ENCODE measurements at places on chromosomes 6 and 20.
A peak's percentile ranks its signal among the peaks of the same experiment; 100 is the strongest.

GRCh38 chr6:22451962-22452361, 117.4 kb upstream of the HDGFL1 start:
- DNase-seq, result no peak

- DNase-seq, result no peak
Measured at GRCh38 chr6:146574211-146574610, 24.6 kb upstream of the ADGB start.

DNA sequence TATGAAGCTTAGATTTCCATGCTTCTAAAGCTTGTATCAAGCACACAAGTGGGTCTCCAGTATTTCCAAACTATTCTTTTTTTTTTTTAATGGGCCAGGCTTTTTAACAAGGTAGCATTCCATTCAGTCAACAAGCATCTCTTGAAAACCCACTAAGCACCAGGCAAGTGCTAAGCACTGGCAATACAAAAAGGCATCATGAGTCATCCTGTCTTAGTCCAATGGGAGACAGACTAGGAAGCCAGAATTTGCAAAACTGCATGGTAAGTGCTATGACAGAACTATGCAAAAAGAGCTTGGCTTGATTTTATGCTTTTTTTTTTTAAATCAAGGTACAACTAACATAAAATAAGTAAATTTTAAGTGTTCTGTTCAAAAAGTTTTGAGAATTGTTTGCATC, 109.3 kb upstream of the DST start:
- no peak for DNase-seq

DNA sequence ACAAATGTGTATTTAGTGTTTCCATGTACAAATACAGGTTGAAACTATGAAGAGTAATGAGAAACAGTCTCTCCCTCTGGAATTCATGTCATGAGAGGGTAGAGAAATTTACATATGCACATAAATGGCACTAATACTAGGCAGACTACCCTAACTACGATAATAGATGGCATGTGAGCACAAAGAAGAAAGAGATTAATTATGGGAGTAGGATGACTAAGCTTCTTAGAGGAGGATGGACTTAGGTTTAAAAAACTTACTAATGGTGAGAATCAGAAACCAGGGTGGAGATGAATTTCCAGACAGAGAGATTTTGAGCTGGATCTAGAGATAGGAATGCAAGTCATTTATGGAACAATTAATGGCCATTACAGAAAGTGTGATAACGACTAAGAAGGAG, 225.3 kb upstream of the HTR1E start:
- DNase-seq, result no peak

- no peak for DNase-seq
Measured at GRCh38 chr6:89221971-89222711, 5.0 kb upstream of the GABRR1 start.

DNA sequence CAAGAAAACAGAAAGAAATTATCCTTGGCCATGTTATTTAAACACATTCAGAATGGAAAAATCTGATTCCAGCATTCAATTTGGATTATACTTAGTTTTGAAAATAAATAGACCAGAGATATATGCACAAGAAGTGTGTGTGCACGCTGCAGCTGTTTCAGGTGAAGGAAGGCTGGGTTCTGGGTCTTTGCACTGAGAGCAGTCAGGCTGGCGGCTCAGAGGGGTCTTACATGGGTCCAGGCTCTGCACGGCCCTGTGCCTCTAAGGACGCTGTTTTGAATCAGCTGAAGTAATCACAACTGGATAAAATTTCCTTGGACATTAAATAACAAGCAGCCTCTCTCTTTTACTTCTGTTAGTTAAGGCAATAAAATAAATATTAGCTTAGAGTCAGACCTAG, 31.8 kb downstream of the GCLC start:
- DNase-seq, result no peak

DNA sequence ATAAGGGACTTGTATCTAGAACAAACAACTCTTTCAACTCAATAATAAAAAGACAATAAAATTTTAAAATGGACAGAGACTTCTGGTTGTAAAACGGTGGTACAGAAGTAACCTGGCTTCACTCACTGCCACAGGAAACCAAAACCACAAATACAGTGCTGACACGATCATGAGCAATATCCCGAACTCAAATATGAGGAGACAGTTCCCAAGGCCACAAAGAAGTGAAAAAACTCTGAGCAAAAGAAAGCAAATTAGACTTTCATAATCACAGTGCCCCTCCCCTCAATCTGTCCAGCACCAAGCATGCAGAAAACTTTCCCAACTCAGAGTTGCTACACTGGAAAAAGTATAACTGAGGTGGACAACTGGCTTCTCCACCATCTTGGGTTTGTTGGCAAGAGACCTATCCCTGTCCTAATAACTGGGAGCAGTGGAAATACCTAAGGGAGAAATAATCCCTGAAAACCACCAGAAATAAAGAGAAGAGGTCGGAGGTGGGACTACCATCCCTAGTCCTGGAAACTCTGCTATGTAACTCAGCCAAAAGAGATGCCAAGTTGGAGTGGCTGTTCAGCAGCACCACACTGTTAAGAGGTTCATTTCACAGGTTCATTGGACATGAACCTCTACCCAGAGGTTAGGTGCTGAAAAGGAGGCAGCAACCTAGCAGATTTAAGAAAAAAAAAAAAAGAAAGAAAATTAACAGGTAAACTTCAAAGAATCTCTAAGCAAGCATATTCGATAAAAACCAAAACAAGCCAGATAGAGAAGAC, 55.5 kb downstream of the REV3L start:
- DNase-seq, result no peak

DNA sequence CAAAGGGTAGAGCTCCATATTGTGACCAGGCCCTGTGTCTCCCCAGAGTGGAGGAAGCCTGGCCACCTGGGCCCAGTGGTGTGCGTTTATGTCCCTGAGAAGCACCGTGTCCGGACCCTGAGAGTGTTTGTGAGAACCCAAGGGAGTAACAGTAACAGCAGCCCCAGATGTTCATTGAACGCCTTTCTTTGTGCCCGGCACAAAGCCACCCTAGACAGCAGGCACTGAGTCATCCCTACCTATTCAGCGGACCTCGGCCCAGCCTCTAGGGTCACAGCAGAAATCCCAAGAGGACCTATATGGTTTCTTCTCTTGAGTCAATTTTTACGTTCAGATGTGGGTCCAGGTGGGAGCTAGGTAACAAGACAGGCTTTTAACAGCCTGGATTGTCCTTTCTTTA, 24.5 kb downstream of the BCAS4 start:
- DNase-seq, result no peak

DNA sequence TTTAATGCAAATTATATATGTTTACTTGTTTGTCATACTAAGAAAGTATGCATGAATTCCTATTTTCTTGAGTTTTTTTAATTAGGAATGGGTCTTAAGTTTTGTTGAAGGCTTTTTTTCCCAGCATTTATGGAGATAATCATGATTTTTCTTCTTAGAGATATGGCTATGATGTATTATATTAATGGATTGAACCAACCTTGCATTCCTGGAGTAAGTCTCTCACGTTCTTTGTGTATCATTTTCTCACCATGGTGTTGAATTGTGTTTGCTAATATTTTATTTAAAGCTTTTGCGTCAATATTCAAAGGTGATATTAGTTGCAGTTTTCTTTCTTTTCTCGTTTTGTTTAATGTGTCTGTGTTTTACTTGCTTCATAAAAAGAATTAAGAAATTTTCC, 48.4 kb upstream of the SLC35D3 start:
- DNase-seq, result no peak

DNA sequence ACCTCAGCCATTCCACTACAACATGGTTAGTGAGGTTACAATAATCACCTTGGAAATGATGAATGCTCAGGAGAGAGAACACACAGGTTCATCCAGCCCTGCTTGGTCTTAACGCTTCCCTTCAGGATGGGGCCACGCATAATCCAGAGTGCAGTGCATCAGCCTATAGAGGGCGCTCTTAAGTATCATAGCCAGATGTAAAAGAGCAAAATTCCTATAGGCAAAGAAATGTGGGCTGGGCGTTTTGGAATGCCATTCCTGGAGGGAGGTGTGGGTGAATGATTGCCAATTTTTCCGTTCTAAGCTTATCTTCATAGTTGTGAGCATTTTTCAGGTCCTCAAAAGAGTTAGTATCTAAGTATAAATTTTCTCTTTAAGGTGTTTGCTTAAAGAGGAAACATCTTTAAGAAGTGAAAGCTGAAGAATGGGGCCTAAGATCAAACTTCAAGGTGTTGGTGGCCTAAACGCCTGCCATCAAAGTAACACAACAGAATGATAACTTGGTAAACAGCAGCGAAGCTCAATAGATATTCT, 1.8 kb downstream of the RIPOR2 start:
- peak; percentile 32 for DNase-seq

DNA sequence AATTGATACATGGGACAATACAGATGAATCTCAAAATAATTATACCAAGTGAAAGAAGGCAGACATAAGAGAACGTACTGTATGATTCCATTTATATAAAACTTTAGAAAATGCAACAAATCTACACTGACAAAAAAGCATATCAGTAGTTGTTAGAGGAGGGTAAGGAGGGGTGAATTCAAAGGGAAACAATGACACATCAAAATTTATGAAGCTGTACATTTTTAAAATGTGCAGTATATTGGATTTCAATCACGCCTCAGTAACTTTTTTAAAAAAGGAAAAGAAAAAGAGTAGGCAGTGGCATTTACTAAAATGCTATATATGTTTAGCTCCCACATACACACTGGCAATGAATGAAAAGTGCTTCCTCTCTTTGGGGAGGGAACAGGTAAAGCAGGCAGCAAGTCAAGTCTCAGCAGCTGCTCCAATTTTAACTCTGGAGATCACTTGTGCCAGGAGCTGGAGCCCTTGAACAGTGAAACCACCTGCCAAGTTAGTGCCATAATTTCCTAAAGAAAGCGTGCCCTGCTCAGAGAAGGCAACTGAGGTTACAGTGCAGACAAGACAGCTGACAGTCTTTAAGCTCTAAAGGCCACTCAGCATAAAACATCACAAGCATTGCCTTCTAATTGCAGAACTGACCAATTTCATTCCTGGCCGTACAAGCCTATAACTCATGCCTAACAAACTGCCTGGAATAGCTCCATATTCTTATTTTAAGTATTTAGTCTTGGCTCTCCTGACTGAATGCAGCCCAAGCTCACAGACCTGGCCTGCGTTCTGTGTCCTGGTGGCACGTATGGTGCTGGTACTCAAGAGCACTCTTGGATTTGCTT, 10.9 kb downstream of the FKBP1A start:
- no peak for DNase-seq

GRCh38 chr6:20379231-20379630, 22.4 kb upstream of the E2F3 start:
- no peak for DNase-seq

GRCh38 chr20:4046311-4046924, 31.1 kb upstream of the RNF24 start:
- no peak for DNase-seq

DNA sequence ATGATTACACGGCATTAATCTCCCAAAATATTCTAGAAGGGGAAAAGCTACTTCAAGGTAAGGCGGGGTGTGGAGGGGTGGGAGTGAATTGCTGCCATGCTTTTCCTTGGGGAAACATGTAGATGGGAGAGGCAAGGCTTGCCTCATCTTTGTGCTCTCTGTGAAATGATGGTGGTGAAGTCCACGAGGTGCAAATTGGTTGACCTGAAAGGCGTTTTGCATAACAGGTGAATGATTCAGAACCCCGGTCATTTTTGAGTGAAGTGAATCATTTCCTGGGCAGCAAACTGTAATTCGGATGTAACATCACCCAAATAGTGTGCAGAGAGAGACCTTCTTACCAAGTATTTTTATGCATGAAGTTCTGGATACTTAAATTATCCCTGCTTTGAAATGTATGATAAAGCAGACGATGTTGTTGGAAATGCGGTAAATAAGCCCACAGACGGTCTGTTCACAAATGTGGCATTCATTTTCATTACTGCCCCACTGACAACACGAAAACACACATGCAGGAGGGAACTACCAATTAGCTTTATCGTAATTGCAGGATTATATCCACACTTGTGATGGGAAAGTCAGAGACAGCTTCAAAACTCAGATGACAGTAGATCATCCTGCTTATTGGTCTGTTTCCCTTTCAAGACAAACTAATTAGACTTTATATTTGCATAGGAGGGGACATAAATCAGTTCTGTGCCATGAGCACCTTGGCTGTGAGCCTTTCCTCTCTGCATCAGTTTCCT, 3.0 kb downstream of the CDH4 start:
- no peak for DNase-seq

GRCh38 chr6:4320860-4321259, 185.5 kb upstream of the ECI2 start:
- no peak for DNase-seq

DNA sequence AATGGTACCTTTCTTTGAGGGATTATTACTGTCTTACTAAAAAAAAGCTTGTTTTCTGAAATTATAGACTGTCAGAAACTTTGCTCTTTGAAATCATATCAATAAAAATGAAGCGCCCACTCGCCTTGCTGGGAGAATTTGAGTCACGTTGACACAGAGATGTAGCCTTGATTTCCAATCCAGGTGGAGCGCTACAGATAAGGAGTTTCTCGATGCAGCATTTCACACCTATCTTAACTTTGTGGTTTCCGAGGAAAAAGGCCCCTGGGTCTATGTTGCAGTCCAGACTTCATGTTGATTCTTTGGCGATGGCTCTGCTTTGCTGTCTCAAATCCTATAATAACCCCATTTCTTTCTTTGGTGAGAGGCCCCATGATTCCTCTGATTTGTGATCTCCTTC, 158.1 kb upstream of the ARG1 start:
- DNase-seq, result no peak

DNA sequence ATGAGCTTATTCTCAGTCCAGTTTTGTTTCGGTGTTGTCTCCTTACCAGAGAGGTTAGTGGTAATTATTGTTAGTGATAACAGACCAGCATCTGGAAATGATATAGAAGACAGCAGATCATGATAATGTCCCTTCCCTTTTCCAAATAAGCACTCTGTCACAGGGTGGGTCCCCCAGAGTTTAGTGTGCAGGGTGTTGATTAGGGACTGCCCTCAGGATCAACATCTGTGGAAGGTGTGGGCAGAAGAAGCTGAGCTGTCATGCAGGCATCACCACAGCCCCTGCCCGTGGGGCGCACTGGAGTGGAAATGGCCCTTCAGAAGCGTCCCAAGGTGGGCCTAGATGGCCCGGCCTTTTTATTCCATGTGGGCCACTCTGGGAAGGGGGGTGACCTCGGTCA, 67.6 kb upstream of the DTNBP1 start:
- no peak for DNase-seq

- DNase-seq, result no peak
Measured at GRCh38 chr20:47258745-47259695, 97.5 kb downstream of the ZMYND8 start.

GRCh38 chr20:62602550-62602949, 39.8 kb upstream of the SLCO4A1 start:
- no peak for DNase-seq

DNA sequence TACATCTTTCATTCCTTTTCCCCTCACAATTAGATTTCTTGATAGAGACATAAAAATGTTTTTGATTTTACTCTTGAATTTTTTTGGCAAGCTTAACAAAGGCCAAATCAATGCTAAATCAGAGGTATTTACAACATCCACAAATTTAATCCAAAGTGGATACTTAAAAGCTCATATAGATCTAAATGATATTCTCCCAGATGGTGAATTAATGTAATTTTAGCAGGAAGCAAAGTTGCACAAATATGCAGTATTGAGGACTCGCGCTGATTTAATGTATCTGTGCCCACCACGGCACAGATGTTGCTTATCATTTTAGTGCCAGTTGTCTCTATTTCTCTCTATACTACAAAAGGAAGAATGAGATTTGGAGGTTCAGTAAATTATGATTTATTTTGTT, 167.4 kb downstream of the COL19A1 start:
- no peak for DNase-seq

GRCh38 chr6:37946057-37946456, 126.5 kb downstream of the ZFAND3 start:
- DNase-seq, result no peak

- no peak for DNase-seq
Measured at GRCh38 chr20:32731882-32732266, 11.4 kb downstream of the COMMD7 start.

Measured in T-helper 9 cell (primary cell).